GM12891 (cell line): ENCODE measurements at places on chromosomes 6 and 20.

DNA sequence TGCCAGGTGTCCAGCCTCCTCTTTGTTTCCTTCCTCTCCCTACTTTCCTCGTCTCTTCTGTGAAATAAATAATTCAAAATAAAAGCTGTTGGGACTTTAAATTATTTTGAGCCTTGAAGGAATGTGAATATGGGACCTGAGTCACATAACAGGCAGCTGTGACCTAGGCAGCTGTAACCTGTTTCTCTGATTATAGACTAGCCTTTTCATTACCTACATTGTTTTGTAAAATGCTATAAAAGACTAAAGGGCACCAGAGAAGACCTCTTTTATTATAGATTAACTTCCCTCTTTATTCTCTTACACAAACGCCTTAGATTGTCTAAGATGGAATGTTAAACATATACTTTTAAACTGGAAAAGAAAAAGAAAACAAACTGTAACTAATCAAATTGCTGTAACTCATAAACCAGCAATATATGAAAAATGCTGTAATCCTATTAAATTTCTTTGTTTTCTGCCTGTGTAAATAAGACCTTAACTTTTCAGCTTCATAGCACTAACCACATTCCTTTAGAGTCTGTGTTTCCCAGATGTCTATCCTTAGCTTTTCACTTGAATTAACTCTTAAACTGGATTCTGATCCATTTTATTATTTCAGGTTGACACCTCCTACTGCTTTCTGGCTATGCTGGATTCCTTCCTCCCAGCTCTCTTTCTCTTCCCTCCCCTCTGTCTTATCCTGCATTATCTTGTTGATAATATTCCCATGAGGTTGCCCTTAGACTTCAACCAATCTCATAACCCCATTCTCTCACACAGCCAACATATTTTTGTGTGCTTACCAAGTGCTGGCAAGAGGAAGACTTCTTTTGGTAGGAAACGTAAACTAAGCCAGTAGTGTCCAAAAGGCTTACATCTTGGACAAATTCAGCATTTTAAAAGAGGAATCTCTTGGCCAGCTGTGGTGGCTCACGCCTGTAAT is 69.2 kb downstream of the TPD52L1 start:
- DNase-seq: no peak

- DNase-seq: no peak
Observed at GRCh38 chr6:10740061-10740460, 7.5 kb upstream of the TMEM14B start.

DNA sequence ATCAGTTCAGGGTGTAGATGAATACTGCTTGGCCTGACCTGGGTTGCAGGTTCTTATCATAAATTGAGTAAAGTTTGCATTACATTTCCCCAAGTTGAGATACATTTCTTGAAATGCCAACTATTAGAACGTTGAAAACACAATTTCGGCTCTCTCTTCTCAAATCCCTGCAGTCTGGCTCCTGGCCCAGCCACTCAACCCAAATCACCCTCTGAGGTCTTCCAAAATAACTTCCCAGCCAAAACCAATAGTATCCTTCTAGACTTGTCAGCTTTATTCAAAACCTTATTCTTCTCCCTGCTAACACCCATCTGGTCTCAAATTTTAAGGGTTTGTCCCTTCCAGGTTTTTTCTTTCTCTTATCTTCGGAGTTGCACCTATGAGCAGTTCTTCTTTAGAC is 263.6 kb downstream of the EYA4 start:
- no peak for DNase-seq

DNA sequence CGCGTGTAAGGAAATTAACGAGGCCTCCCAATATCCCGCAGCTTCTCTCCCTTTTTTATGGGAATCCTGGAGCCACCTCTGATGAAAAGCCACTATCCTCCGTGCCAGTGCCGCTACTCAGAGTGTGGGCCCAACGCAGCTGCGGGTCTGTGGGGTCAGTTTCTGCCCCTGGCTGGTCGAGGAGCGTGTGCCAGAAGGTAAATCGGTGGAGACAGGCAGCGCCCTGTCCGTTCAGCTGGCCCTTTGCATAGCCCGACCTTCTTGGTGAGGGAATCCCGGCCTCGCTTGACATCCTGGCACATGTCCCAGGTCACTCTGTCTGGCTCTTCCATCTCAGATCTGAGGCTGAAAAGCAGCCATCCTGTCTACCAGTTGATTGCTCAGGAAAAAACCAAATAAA is 4.6 kb downstream of the THBS2 start:
- no peak for DNase-seq
